Sciatic nerve (tissue), 2 donors: ENCODE measurements at places on chromosomes 3 and 15.

- DNase-seq = peak; percentile 44
Measured at GRCh38 chr15:82315519-82316246, 33.6 kb downstream of the GOLGA6L10 start.

- DNase-seq = no peak
Measured at GRCh38 chr15:49991587-49991986, 127.4 kb downstream of the ATP8B4 start.

DNA sequence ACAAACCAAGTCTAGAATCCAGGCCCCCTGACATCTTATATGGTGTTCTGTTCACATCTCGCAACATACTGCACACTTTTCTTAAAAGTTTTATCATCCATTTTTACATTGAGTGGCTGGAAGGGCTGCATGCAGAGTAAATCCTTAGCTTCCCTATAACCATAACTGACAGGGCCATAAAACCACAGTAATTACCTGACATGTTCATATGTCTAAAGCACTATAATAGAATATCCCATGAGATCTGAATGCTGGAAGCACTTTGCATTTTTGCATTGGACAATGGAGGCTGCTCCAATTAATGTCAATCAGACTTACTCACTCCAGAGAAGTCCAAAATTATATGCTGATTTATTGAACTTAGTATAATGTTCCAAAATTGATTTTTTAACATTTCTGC lies 86.6 kb upstream of the HES1 start:
- DNase-seq = no peak

GRCh38 chr3:65231544-65231943 lies 543.7 kb upstream of the ADAMTS9 start:
- DNase-seq = no peak

DNA sequence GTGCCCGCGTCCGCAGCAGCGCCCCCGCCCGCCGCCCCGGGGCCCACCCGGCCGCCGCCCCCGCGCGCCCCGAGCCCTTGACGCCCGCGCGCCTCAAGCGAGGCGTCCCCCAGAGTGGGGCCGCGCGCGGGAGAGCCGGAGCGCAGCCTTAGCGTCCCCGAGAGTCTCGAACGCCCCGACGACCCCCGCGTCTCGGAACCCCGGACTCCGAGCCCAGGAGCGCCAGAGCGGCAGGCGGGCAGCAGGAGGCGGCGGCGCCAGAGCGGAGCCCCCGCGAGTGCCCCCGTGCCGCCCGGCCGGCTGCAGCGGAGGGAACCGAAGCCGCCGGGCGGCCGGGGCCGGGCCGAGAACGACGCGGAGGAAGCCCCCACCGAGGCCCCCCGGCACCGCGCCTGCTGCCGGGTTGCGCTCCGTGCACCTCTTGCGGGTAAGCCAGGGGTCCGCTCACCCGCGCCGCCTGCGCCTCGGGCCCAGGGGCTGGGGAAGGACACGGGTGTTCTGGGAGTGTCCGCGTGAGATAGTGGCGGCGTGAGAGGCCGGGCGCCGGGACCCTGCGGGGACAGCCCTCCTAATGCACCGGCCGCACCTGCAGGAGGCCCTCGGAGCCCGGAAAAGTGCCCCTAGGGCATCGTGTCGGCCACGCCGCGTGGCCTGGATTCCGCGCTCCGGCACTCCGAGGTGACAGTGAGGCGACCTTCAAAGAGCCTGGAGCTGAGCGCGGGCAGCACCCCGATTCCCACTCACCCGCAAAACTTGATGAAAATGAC lies 52.0 kb upstream of the ULK4 start:
- peak; percentile 61 for DNase-seq

- DNase-seq = no peak
Measured at GRCh38 chr15:33679061-33679460, 289.2 kb upstream of the CHRM5 start.

DNA sequence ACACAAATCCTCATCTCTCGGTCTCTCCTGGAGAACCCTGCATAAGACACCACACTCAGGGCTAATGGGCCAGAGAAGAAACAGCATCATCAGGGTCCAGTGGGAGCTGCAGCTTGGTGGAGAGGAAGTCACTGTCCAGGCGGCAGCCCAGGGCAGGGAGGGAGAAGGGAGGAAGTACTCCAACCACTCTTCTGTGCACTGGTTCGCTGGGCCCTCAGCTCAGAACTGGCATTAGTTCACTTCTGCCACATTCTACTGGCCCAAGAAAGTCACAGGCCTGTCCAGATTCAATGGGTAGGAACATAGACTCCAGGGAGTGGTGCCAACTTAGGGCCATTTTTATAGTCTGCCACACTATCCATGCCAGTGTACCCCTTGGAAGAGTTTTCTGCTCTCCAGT lies 169.0 kb downstream of the ABHD5 start:
- DNase-seq = no peak

DNA sequence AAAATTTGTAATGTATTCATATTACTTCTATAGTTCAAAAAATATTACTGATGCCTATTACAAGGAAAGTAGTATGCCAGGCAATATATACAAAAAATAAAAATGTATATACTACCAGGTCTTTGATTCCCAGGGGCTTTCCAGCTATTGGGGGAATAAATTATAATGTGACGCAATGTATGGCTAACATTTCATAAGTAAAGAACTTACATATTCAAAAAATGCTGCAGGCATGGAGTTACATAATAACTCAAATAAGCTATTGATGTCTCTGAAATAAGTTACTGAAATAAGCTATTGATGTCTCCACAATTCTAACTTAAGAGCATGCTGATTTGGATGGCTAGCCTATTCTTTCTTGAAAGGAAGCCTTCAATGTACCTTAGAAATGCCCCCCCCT lies 30.2 kb downstream of the MCCC1 start:
- no peak for DNase-seq

DNA sequence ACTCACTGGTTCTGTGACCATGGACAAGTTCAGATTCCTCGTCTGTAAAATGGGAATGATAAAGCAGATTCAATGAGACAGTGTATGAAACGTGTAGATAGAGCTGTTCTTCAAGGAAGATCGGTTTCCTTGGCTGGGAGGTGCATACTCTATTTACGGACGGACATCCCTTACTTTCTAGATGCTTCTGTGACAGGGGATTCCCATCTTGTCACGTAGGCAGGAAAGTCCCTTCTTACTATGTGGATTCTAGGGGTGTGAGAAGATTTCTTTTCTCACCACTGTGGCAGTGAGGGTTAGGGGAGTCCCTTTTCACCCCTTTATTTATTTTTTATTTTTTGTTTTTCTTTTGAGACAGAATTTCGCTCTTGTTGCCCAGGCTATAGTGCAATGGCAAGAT lies 180.9 kb upstream of the TBL1XR1 start:
- DNase-seq = no peak

GRCh38 chr15:74396445-74397238 lies 29.2 kb upstream of the CYP11A1 start:
- no peak for DNase-seq

DNA sequence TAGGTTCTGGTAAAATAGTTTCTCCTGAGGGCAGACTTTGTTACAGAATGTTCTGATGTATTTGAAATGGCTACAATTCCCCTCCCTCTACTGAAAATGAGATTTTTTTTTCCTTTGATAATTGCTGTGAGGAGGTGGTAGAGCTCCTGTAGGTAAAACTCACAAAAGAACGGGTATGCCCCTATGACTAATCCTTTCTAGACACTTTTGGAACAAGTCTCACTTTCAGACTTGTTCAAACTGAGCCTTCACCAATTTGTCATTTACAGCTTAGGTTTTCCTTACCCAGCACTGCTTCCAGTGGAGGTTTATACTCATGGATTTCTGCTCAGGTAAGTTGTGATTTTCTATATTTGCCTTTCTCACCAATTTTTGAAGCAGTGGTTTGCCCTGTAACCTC lies 115.6 kb downstream of the NLGN1 start:
- DNase-seq = no peak

DNA sequence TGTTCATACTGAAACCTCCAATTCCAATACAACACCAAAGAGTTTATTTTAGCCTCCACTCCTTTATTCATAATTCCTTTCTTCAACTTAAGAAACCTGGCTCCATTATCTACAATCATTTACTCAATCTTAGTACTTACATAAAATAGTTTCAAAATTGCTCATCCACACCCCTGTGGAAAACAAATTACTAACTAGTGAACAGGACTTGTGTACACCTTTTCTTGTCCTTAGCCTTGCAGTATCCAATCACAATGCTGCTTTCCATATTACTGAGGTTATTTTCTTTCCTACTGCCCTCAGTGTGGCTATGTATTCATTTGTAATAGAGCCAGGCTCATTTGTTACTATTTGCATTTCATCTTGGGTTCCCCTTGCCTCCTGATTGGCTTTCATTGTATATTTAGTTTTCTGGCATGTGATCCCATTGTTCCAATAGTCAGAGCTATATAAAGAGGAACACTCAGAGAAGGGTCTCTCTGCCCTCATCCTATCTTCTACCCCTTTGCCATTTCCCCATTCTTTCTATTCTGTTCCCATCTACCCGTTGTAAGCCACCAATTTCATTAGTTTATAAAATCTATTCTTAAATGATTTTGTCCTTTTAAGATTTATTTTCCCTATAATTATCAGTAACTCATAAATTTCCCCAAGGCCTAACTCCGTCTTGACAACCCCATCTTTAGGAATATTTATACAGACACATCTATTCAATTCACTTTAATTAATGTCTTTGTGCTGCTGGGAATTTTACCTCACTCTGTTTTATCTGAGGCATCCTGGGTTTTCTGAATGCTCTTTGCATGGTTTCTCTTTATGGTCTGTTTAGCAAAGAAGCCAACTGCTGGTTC lies 67.9 kb upstream of the RBP1 start:
- DNase-seq = no peak

GRCh38 chr3:179853176-179853575 lies 183.6 kb downstream of the PEX5L start:
- DNase-seq = no peak

- DNase-seq = no peak
Measured at GRCh38 chr3:186520957-186521842, 23.0 kb downstream of the CRYGS start.

- no peak for DNase-seq
Measured at GRCh38 chr3:12793701-12794100, 2.8 kb upstream of the CAND2 start.

- DNase-seq = no peak
Measured at GRCh38 chr3:177604181-177604580, 406.9 kb upstream of the TBL1XR1 start.

DNA sequence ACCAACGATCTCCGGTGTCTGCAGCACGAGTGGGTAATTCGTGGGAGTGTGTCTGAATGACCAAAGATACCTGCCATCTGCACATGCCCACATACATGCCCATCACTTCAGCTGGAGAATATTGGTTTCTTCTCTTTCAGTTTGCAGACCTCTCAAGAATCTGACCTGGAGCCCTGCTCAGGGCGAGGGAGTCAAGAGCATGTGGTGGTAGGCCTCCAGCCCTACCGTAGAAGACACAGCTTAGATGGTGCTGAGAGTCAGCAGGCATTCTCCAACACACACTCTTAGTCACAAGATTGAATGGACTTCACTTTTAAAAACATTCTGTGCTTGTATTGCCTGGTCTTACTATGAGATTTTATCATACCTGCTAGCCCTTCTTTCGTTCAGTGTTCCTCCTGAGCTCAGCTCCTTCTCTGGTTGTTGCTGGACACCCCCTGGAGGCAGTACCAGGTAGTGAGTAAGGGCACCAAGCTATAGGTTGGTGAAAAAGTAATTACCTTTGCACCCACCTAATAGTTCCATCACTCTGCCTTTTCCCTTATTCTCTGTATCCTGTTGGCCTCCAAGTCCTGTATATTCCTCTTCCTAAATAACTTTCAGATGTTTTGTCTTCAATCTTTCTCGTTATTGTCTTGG lies 252.0 kb downstream of the CACNA2D3 start:
- DNase-seq = no peak

DNA sequence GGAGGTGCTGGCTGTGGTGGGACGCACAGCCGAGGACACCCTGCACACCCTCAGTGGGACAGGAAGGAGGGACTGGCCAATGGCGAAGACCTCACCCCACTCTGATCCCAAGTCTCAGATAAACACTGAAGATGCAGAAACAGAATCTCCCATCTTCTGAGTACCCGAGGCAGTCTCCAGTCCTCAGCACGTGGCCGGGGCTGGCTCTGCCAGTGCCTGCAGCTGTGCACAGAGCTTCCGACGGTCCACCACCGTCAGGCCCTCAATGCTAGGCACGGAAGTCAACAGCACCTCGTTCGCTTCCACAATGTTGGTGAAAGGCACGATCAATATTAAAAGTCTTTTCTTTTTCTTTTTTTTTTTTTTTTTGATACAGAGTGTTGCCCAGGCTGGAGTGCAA lies 16.8 kb upstream of the OCA2 start:
- no peak for DNase-seq

GRCh38 chr3:12929801-12930200 lies 88.4 kb upstream of the RPL32 start:
- no peak for DNase-seq

DNA sequence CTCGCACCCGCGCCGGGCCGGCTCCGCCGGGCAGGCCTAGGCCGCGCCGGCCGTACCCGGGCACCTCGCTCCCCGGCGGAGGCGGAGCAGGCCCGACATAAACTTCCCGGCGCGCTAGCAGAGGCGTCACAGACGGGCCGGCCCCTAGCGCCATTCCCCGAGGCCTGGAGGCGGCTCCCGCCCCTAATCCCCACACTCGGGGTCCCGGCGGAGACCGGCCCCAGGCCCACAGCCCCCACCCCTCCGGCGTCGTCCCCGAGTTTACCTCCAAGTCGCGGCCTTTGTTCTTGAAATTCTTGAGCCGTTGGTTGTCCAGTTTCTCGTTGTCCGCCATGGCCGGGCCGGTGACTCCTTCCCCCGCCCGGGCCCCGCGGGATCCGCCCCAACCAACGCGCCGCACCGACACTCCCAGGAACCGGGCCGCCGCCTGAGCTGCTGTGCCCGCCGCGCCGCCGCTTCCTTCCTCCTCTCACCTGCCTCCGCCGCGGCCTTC lies 376 bp downstream of the KPNA4 start:
- DNase-seq = no peak

- DNase-seq = peak; percentile 36
Measured at GRCh38 chr15:78679089-78679511, 38.1 kb upstream of the CHRNB4 start.

DNA sequence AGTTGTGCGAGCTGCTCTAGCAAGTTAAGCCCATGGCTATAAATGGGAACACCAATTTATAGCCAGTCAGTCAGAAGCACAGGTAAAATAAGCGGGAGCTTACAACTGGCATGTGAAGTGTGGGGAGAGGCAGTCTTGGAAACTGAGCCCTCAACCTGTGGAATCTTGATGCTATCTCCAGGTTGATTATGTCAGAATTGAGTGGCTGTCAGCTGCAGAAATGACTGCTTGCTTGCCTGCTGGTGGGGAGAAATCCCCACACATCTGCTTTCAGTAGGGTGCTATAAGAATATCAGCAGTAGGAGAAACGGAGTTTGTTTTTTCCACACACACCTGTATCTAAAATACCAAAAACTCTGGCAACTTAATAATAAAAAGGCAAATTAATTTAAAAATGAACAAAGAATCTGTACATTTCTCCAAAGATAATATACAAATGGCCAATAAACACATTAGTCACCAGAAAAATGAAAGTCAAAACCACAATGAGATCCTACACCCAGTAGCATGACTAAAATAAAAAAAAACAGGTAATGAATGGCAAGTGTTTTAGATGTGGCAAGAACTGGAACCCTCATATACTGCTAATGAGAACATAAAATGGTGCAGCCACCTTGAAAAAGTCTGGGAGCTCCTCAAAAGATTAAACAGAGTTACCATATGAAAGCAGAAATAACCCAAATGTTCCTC lies 26.0 kb upstream of the MAP4 start:
- DNase-seq = no peak

- no peak for DNase-seq
Measured at GRCh38 chr3:61601831-61602230, 40.5 kb downstream of the PTPRG start.
